ENCODE measurements at places on chromosomes 2 and 18.
A peak's percentile ranks its signal among the peaks of the same experiment; 100 is the strongest.

GRCh38 chr18:49479381-49480137, 7.5 kb downstream of the C18orf32 start:
- DNase-seq, result no peak

DNA sequence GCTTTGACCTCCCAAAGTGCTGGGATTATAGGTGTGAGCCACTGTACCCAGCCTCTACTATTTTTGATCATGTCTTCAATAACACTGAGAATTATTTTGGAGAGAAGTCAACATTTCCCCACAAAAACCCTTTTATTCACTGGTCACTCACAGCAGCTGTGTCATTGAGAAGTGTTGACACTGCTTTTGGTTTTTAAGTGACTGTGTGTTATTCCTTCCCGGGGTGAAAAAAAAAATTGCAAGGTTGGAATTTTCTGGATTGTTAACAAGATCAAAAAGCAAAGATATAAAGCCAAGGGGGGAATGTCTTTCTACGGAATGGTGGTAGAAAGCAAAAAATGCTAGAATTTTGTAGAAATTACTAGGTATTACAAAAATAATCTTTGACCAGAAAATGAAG, 61.5 kb downstream of the TANC1 start:
- DNase-seq, result no peak

- DNase-seq, result no peak
Observed at GRCh38 chr2:219209236-219210195, 2.9 kb downstream of the ZFAND2B start.

- DNase-seq, result no peak
Observed at GRCh38 chr18:80202264-80202998, 44.9 kb downstream of the PARD6G start.

- no peak for DNase-seq
Observed at GRCh38 chr18:40752316-40752715, 1202.7 kb upstream of the PIK3C3 start.

DNA sequence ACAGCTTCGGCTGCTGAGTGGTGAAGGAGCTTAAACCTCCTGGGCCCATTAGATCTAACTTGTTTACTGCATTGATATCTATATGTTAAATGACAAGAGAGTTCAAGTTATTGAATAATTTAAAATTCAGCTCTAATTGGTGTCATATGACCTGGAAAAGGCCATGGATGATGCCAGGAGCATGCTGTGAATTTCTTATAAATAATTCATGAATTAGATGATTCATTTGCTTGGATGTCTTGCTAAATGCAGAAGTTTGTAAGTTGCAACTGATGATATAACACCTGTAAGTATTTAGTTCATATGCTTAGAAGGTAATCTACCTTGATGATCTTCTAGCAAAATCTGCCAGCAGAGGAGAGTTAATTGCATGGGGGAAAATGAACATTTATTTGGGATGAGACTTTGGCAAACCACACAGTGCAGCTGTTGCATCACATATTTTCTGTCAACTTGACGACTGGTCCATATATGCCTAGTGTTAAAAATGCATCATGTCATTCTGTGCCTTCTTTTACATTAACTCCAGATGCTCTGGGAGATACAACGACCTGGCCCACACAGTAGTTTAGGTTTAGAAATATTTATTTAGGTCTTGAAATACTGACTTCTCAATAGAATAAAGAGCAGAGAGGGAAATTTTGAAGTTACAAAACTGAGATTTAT, 226.3 kb downstream of the KIAA1328 start:
- no peak for DNase-seq

DNA sequence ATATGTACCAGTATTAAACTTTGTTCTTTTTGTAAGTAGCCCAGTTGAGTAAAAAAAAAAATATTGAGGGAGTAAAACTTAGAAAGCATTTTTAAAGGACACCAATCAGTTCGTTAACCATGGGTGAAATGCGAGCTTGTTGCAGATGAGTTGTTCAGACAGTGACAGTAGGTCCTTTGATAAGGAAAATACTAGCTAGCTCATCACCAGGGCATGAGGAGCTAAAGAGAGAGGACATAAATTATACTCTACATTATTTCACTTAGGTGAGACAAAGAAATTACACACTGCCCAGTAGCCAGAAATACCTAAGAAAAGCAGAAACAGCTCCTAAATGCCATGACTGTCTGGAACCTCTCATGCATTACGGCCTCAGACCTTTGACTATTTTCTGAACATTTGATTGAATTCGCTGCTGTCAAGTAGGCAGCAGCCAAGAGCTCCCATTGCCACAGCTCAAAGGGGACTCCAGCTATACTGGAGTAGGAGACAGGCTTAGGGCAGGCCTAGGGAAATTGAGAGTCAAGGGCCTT, 2.6 kb upstream of the HNRNPLL start:
- no peak for DNase-seq

- DNase-seq, result no peak
Observed at GRCh38 chr18:8254654-8255053, 354.6 kb upstream of the RAB12 start.

GRCh38 chr2:121075006-121075551, 209.9 kb downstream of the TFCP2L1 start:
- DNase-seq, result peak; percentile 88

- peak; percentile 12 for DNase-seq
Observed at GRCh38 chr2:102592601-102593000, 26.8 kb upstream of the SLC9A2 start.

GRCh38 chr2:25671622-25672021, 1.8 kb downstream of the DTNB start:
- DNase-seq, result no peak

DNA sequence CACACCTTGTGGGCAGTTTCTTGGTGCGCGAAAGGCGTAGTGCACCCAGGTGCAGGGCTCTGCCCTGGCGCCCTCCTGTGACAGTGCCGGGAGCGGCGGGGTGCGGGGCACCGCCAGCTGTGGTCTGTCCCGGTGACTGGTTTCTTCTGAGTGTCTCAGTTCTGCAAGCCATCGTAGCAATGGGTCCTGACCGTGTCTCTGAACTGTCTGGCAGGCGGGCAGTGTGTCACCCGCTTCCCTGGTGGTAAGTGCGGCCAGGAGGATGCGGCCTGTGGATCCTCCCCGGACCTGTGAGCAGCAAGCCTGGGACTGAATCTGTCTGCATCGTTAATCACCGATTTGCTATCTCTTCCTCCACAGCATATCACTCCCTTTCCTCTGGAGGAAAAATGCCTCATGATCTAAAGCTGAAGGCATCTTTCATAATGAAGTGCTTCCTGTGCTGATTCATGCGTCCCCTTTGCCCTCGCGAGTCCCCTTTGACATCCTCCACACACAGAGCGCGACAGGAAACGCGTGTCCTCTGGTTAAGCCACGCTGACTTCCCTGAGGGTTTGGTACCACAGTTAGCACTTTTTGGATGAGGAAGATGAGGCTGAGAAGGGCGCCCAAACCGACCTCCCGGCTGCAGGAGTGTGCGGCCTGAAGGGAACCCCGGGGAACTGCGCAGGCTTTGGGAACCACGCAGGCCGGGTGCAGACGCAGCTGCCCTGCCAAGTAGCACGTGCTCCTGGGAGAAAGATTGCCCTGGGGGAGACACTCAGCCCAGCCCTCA, 416.0 kb upstream of the HS6ST1 start:
- no peak for DNase-seq

GRCh38 chr2:67514515-67514914, 117.4 kb downstream of the ETAA1 start:
- no peak for DNase-seq

GRCh38 chr2:56021579-56021978, 98.0 kb upstream of the EFEMP1 start:
- no peak for DNase-seq

DNA sequence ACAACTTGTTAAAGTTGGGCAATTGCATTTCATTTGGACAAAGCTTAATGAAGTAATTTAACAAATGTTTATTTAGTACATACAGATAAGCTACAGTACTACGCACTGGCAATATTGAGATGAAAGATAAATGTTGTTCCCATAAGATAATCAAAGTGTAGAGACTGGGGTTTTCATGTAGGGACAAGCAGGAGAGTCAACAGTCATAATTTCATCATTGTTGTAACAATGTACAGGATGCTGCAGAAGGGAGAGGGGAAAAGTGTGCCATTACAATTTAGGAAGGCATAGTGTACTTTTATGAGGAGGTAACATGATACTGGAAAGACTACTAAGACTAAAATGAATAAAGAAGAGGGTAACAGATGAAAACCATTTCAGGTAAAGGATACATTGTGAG, 441.6 kb downstream of the ERBB4 start:
- DNase-seq, result no peak

GRCh38 chr2:60446413-60447267, 106.8 kb downstream of the BCL11A start:
- no peak for DNase-seq

- DNase-seq, result no peak
Observed at GRCh38 chr2:231699006-231699405, 9.3 kb upstream of the PTMA start.

GRCh38 chr2:9199716-9200632, 6.6 kb upstream of the ASAP2 start:
- DNase-seq, result no peak

DNA sequence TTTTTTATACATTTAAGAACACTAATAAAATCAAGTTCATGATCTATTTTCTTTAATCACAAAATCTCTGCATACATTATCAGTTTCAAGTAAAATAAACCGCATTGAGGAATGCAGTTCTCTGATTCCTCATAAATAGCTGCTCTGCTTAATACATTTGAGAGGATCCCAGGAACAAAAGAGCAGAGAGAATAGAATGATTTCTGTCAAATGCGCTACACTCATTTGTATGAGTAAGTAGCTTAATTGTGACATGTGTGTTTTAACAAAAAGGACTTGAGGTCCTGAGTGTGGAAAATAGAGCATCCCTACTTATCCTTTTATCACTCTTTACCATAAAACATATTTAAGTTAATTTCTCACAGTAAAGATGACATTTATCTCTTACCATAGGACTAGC, 134.0 kb downstream of the PID1 start:
- DNase-seq, result no peak

DNA sequence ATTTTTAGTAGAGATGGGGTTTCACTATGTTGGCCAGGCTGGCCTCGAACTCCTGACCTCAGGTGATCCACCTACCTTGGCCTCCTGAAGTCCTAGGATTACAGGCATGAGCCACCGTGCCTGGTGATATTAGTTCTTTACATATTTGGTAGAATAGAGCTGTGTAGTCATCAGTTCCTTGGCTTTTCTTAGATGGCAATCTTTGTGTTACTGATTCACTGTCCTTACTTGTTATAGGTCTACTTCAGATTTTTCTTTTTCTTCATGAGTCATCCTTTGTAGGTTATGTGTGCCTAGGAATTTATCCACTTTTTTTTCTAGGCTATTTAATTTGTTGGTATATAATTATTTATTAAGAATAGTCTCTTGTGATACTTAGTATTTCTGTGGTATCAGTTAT, 30.3 kb upstream of the ZSWIM2 start:
- DNase-seq, result no peak

DNA sequence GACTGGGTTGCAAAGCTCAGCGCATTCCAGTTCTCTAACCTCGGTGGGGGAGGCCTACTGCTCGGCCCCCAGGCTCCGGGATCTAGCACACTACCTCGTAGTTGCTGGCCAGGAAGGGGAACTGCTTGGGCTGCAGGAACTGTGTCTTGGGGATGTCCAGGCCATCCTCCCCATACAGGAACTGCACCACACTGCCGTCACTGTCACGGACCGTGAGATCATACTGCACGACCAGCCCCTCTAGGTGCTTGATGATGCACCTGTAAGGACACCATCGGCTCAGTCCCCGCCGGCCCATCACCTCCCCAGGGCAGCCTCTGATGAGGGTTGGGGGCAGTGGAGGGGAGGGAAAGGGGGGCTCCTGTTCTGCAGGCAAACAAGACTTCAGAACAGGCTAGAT, 61.6 kb downstream of the POLR1A start:
- no peak for DNase-seq

DNA sequence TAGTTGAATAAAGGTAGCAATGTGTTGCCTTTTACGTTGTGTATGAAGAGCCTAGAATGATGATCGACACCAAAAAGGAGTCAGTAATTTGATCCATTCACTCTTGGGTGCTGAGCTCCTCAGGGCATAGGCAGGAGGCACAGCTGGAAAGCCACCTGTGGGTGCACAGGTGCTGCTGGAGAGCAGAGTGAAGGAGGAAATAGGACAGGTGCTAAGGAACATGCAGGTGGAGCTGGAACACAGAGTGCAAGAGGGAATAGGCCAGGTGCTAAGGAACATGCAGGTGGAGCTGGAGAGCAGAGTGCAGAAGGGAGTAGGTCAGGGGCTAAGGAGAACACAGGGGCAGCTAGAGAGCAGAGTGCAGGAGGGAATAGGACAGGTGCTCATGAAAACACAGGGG, 86.1 kb downstream of the SH3YL1 start:
- no peak for DNase-seq

DNA sequence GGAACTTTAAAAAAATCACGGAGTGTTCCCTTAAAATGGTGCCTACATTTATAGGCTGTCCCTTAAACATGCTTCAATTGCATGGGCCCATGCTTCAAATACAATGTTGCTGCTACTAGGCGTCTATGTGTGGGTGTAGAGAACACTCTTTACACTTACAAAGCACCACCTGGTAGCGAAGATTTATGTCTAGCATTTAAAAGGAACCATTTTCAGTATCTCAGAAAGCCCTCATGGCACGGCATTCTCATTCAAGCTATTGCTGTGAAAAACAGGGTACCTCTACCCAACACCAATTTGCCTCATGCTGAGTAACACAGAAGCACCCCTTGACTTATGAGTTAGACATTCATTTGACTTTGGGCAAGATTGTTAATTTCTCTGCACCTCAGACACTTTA, 112.9 kb upstream of the CNTNAP5 start:
- no peak for DNase-seq

DNA sequence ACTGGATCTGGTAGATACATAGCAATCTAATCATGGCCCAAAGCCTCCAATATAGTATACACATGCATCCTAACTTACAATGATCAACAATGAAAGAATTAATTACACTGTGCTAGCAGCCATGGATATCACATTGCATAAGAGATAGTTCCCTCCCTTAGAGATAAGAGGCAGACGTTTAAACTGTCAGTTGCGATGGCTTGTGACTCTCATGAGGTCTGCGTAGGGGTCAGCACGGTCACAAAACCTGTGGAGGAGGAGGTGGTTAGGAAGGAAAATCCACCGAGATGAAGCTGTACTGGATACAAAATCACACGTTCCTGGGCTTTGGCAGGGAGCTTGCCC, 800 bp upstream of the RALB start:
- no peak for DNase-seq

GRCh38 chr18:75161256-75162028, 47.5 kb downstream of the PTGR3 start:
- DNase-seq, result peak; percentile 56

GRCh38 chr18:8803063-8803795, 97.9 kb downstream of the MTCL1 start:
- DNase-seq, result no peak

Measured in NCI-H460 (cell line).